ENCODE measurements at places on chromosomes 16 and 17. TPM values are rescaled to one million over a fixed set of nuclear protein-coding genes. Genes with fewer than 3 reads are reported as not detected.
A peak's percentile ranks its signal among the peaks of the same experiment; 100 is the strongest.

The TAF1C gene
- total RNA-seq: 91.7 TPM

- no peak for DNase-seq
These were observed 8.8 kb downstream of the CDC27 start for GRCh38 chr17:47180337-47180736.

DNA sequence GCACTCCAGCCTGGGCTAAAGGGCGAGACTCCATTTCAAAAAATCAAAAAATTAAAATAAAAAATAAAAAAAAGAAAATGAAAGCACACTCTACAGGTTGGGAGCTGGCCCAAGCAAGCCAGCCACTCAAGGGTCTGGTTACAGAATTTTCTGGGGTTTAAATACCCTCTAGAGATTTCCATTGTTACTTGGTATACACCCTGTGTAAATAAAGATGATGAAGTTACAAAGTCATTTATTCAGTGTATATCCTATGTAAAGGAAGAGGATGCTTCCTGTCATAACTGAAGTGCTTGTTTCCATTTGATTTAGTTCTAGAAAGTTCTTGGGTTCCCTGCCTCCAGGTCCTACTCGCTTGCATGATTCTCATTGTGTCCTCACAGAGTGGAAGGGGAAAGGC lies 79.9 kb upstream of the C17orf78 start:
- DNase-seq: no peak

- DNase-seq: no peak
These were observed 4.6 kb downstream of the UTS2R start for GRCh38 chr17:82376042-82376730.

The LLGL1 gene
- total RNA-seq: 13.1 TPM

GRCh38 chr16:87496447-87496801 lies 3.6 kb upstream of the ZCCHC14 start:
- no peak for DNase-seq

The CDH13 gene
- total RNA-seq: not detected

DNA sequence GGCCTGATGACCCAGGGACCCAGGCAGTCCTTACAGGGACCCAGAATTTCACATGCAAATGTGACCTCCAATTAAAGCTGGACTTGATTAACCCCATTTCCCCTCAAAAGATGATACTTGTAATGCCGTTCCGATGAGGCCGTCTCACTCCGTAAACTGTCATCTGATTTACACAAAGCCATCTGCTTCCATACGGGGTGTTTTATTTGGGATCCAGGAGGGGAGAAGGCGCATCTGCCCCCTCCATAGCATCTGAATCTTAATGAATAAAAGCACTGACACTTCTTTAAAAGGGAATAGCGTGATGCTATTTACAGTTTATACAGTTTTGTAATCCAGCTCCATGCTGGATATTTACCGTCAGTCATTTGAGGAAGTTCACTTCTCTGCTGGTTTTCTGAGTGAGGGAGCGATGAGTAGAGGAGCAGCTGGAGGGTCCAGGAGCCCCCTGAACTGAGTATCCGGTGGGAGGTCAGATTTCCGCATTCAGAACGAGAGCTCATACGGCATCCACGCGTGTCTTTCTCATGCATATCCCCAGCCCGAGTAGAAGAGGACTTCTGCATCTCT lies 452.7 kb downstream of the WWOX start:
- DNase-seq: no peak

The RAB37 gene
- 40.7 TPM for total RNA-seq

The BEAN1 gene
- not detected for total RNA-seq

The TLK2 gene
- total RNA-seq: 54.7 TPM

GRCh38 chr16:89120281-89120680 lies 26.6 kb downstream of the ACSF3 start:
- DNase-seq: no peak

The ASPHD1 gene
- not detected for total RNA-seq

The TEPSIN gene
- 73.8 TPM for total RNA-seq

The CNGB1 gene
- not detected for total RNA-seq

DNA sequence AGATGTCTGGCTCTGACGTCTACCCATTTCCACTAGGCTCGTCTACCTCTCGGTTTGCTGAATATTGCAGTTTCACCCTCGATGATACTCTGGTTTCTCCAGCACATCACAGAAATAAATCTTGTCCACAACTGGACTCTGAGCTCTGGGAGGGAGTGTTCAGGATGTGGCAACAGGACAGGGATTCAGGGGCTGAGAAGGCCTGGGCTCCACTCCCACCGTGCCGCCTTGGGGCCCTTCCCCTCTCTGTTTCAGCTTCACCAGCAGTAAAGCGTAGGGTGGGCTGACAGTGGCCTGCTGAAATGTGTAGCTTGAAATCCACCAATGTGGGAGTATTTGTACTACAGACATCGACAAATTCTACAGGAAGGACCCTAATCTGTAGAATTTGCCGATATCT lies 20.0 kb downstream of the TEKT1 start:
- no peak for DNase-seq

DNA sequence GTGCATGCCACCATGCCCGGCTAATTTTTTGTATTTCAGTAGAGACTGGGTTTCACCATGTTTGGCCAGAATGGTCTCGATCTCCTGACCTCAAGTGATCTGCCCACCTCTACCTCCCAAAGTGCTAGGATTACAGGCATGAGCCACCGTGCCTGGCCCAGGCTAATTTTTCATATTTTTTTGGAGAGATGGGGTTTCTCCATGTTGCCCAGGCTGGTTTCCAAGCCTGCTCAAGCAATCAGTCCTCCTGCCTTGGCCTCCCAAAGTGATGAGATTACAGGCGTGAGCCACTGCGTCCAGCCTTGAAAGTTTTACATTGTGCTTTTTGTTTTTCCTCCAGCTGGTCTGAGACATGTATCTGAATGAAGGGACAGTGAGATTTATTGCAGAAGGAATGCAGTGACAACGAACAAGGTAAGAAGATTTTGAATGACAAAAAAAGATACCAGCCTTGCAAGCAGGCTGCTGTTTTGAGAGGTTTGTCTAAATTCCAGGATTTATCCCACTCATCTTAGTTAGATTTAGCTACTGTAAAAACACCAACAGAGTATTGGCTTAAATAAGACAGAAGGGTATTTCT lies 3.4 kb upstream of the ENGASE start:
- DNase-seq: no peak

DNA sequence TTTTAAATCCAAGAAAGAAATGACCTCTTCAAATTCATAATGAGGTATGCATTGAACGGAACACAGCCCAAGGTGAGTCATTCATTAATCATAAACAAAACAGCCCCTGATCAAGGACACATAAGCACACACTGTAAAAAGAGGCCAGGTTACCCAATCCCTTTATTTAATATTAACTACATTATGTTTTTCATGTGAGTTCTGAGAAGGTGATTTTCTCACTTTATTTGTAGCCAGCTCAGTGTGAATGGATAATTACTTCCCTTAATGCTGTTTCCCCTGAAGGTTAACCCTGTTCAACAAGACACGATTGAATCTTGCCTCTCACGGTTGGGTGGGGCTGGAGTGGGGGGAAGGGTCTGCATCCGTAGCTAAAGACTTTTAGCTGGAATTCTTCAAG lies 257.3 kb upstream of the SALL1 start:
- no peak for DNase-seq

The SLC22A31 gene
- 1.3 TPM for total RNA-seq

The MYH11 gene
- total RNA-seq: 0.93 TPM

The USH1G gene
- not detected for total RNA-seq

DNA sequence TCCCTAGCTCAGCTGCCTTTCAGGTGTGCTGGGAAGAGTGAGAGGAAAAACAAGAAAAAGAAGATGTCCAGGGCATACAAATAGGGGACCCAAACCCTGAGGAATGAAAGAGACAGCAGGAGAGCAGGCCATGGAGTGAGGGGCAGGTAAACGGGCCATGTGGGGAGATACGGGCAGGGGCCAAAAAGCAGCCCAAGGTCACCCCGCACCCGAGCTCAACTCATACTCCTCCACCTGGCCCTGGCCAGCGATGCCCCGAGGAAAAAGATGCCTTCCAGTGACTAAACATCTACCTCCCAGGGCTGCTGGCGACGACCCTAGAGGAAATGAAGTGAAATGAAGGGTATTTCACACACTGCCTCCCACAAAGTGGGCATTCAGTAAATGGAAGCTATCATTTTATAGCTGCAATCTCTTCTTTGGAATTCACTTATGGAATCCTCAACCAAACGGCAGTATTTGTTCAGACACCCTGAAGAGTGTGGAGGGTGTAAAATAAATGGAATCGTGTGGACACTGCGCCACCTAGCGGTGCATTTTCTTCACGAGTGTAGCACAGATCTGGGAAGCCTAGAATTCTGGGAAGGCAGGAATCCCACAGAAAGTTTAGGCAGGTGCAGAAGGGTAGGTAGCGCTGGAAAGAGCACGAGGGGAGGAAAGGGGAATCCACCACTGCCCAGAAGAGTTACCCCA lies 14.9 kb downstream of the ELAC2 start:
- DNase-seq: no peak

DNA sequence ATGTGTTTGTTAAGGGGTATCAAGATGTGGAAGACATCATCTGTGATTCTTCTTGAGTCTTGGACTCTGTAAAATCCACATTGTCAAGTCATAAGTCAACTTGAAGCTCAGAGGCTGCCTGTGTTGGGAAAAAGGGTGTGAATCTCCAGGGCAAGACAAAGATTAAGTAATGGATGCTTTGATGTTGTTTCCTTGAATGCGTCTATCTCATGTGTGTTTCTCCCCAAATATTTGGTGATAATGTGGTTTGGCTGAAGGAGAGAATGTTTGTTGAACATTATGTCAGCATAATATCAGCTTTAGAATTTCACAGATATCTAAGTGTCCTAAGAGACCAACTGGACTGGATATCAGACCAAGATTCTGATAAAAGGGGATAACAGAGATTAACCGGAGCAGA lies 24.1 kb upstream of the KCNJ16 start:
- no peak for DNase-seq

- no peak for DNase-seq
These were observed 38.8 kb upstream of the HOXB13 start for GRCh38 chr17:48767263-48767774.

GRCh38 chr16:11717811-11718210 lies 24.8 kb downstream of the TXNDC11 start:
- DNase-seq: no peak

The SPATA22 gene
- not detected for total RNA-seq

The CES1 gene
- 0.79 TPM for total RNA-seq

The ABI3 gene
- 15.2 TPM for total RNA-seq

- DNase-seq: no peak
These were observed 44.8 kb upstream of the HLF start for GRCh38 chr17:55219934-55220333.

- no peak for DNase-seq
These were observed 611 bp downstream of the RRAD start for GRCh38 chr16:66924527-66925321.

The CCL7 gene
- not detected for total RNA-seq

The FBXW10 gene
- not detected for total RNA-seq

The PERCC1 gene
- total RNA-seq: 1.2 TPM

The CDRT4 gene
- total RNA-seq: 9.0 TPM

The DHX58 gene
- total RNA-seq: 40.6 TPM

The PYY gene
- not detected for total RNA-seq

GRCh38 chr17:56367366-56367765 lies 214.1 kb downstream of the ANKFN1 start:
- no peak for DNase-seq

The TP53TG3 gene
- not detected for total RNA-seq

- DNase-seq: peak; percentile 53
These were observed 6.2 kb downstream of the ITGAE start for GRCh38 chr17:3794557-3795389.

- DNase-seq: no peak
These were observed 62.9 kb downstream of the MRC2 start for GRCh38 chr17:62690168-62690897.

GRCh38 chr17:71963351-71963750 lies 157.5 kb upstream of the SOX9 start:
- no peak for DNase-seq
